ENCODE measurements at places on chromosomes 3 and 15.

DNA sequence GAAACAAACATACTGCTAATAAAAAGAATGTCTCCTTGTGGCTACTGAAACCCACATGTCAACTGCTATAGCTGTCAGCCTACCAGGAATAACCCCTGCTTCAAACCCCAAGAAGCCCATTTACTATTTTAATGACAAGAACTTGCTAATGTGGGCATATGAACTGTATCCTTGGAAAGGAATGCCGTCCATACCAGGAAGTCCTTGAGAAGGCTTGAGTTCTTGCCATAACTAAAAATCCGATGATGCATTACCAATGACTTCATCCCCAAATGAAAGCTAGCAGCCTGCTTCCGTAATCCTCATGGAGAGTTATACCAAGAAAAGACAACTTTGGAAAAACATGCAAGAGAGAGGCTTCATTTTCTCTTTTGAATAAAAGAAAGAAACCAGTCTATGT is 34.8 kb downstream of the MINDY4B start:
- no peak for DNase-seq

- no peak for DNase-seq
These were observed 182.1 kb upstream of the ANKRD28 start for GRCh38 chr3:15979900-15980299.

- no peak for DNase-seq
These were observed 28.7 kb upstream of the ZNF148 start for GRCh38 chr3:125403789-125404188.

DNA sequence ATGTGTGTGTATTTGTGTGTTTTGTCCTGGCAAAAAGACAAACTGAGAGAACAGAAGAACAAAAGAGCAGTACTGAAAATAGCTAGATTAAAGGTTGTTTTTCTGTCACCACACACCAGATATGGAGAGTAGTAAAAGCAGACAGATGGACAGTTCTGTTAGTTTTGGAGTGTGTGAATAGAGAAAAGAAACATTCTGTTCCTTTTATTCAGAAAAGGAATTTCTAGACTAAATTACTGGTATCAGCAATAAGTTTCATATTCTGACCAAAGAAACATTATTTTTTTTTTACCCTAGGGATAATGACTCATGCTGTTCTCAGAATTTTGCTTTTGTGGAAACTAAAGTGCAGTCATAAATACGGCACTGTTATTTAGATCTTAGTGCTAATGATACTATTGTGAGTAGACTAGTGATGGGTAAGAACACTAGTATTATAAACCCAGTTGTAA is 32.9 kb downstream of the PIK3CA start:
- no peak for DNase-seq

- no peak for DNase-seq
These were observed 88.5 kb upstream of the LRRFIP2 start for GRCh38 chr3:37262816-37263393.

- peak; percentile 5 for DNase-seq
These were observed 101.4 kb downstream of the KLHL25 start for GRCh38 chr15:85693277-85693676.

- no peak for DNase-seq
These were observed 16.1 kb upstream of the SEMA4B start for GRCh38 chr15:90184786-90185704.

DNA sequence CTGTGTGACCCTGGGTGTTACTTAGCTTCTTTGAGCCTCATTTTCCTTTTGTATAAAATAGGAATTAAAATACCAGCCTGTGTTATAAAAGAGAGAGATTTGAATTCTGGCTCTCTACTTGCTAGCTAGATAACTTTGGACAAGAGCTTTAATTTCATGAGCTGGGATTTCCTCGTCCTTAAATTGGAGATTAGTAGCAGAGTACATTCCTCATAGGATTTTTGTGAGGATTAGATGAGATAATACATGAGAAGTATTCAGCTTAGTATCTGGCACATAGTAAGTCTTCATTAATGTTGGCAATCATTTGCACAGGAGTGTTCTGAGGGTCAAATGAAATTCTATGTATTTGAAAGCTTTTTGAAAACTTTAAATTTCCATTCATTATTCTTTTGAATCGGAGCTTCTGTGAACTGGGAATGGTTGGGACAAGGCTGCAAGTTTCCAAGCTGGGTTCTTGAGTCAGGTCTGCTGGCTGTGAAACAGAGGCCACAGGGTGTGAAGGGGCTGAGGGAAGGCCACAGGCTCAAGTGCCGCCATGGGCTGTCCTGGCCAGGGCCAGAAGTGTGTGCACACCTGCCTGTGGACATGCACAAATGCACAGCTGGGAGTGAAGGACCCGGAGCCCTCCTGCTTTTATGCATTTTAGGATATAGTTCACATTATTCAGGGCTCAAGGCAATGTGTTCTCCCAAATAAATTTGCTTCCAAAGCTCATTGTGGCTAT is 17.2 kb downstream of the ALPK3 start:
- DNase-seq, result no peak

- DNase-seq, result no peak
These were observed 38.1 kb downstream of the LPP start for GRCh38 chr3:188192034-188192433.

All from GF-D8 (cell line).